ENCODE measurements at places on chromosomes 3 and 15.

GRCh38 chr3:123089611-123090331 is 22.9 kb downstream of the PDIA5 start:
- no peak for DNase-seq

GRCh38 chr3:37453393-37454389 is 279.3 kb upstream of the LRRFIP2 start:
- DNase-seq: no peak

- DNase-seq: no peak
Observed at GRCh38 chr3:29506502-29506901, 225.6 kb downstream of the RBMS3 start.

DNA sequence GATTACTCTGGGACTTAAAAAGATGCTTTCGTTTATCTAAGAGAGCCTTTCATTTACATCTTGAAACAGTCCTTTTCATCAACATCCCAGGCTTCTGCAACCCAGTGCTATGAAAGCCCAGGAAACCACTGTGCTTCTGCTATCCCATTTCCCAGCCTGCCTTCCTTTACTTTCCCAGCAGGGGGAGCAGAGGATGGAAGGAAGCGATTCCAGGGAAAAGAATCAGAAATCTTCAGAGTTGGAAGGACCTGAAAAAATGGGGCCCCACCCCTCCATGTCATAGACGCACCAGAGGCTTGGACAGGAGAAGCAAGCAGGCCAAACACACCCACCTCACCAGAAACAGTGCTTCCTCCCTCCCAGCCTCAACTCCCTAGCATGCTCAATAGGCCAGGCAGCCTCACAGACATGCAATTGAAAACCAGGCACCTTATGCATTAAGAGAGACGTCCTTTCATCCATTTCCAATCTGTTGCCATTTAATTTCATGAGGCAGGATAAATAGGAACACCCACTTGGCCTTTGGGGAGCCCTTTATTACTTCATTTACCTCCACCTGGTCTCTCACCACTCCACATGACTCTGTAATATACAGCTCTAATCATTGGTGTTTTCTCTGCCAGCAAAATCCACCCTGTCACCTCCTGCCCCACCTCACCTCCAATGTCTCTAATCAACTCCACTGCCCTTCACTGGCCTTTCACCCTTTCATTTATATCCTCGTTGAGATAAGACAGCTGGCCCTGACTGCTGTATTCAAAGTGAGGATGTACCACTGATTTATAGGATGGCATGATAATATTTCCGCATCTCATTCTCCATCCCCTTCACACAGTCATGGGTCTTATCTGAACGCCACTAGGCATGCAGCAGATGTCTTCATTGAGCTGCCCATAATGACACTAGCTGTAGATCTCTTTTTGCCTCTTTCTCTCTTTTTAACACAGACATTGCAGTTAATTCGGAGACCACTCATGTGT is 583.9 kb downstream of the NTRK3 start:
- peak; percentile 7 for DNase-seq

- peak; percentile 15 for DNase-seq
Observed at GRCh38 chr3:19866751-19867347, 67.2 kb downstream of the EFHB start.

DNA sequence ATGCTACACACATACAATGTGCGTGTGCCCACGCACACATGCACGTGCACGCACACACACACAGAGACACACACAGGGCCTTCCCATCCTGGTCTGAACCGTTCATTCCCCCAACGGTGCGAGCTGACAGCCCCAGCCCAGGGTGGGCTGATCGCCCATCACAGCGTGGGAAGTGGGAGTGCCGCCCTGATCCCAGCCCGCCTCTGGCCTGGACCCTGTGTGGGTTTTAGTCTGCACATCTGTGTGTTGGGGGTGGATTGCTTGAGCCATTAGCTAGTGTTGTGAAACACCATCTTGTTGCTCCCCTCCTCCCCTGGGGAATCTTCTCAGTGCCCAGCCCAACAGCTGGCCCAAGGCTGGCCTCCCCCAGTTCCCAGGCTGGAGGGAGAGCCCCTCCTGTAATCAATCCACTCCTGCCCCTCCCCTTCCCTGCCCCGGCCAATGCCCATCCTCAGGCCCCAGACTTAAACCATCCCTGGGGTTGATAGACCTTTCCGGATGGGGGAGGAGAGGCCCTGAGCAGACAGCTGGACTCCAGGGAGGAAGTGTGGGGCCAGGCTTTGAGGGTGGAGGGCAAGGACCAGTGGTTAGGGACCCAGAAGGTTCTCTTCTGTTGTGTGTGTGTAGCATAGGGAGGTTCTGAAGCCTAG is 8.3 kb downstream of the SEMA3G start:
- peak; percentile 58 for DNase-seq

- DNase-seq: no peak
Observed at GRCh38 chr3:123685780-123686179, 100.9 kb upstream of the HACD2 start.

DNA sequence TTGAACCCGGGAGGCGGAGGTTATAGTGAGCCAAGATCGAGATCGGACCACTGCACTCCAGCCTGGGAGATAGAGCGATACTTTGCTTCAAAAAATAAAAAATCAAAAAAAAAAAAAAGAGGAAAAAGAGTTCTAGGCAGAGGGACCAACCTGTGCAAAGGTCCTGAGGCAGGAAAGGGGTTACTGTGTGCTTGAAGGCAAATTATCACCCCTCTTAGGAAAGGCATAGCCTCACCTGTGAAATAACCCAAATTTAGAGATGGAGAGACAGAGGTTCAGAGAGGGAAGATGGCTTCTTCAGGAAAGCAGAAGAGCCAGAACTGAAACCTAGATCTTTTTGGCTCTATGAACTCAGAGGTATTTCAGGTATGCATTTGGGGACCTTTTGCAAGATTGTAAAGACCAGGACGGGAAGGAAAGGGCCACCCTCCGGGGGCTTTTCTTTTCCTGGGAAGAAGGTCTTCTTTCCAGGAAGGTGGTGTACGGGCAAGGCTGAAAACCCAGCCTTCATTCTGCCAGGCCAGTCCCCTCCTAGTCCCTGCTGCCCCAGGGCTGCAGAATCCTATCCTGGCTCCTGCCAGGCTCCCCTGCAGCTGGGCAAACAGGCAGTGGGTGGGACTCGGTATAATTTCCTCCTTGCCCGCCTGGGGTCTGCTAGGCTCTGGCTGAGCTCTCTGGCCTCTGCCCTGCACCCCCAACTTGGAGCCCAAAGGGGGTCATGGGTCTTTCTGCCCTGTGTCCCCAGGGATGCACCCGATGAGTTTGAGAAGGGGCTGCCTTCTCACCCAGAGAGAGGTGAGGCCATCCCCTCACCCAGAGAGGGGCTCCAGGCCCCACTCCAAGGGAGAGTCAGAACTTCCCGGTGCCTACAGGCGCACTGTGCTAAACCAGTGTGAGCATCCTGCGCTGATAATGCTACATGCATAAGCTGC is 14.4 kb upstream of the CSK start:
- no peak for DNase-seq

DNA sequence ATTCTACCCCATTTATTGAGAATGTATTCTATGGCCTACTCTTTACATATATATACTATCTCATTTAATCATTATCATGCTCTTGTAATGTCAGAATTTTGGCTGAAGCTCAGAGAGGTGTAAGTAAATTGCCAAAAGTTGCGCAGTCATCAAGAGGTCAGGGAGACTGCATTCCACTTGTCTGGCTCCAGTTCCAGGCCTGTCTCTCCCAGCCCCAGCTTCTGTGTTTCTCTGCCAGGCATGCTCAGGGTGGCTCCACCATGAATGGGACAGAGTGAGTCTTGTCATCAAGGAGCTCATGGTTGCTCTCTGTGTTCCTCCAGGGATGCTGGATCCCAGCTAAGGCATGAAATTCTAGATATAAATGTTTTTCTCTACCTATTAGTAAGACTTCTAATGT is 635.1 kb upstream of the MDFIC2 start:
- DNase-seq: no peak

DNA sequence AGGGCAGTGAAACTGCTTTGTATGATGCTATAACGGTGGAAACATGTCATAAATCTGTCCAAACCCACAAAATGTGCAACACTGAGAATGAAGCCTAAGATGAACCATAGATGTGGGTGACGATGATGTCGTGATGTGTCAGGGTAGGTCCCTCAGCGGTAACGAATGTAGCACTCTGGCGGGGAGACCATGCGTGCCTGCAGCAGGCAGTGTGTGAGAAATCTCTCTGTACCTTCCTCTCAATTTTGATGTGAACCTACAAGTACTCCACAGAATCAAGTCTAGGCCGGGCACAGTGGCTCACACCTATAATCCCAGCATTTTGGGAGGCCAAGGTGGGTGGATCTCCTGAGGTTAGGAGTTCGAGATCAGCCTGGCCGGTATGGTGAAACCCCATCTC is 268.2 kb upstream of the LYSMD4 start:
- DNase-seq: no peak

DNA sequence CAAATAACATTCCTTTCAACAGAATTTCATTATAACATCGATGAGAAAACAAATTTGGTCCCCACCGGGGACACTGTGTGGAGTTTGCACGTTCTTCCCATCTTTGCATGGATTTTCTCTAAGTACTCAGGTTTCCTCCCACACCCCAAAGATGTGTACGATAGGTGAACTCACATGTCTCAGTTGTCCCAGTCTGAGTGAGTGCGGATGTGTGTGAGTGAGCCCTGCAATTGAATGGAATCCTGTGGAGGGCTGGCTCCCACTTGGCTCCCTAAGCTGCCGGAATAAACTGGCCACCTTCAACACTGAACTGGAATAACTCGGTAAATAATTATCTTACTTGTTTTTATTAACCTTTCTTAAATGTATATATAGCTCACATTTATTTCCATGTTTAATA is 77.0 kb downstream of the TRANK1 start:
- DNase-seq: no peak

DNA sequence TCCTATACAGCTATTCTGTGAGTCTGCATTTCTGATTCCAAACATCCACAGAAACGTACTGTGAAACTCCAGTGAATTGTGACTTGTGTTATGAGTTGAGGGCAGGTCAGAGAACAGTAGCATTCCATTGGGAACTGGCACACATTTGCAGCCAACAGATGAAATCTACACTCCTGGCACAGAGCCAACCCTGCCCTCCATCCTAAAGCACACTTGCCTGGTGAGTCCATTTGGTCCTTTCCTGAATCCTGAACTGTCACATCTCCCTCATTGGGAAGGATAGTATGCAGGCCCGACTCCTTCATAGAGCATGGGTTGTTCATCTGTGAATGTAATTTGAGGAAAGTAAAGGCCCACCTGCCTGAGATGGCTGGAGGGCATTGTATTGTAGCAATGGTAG is 314.3 kb upstream of the RASGRP1 start:
- no peak for DNase-seq

DNA sequence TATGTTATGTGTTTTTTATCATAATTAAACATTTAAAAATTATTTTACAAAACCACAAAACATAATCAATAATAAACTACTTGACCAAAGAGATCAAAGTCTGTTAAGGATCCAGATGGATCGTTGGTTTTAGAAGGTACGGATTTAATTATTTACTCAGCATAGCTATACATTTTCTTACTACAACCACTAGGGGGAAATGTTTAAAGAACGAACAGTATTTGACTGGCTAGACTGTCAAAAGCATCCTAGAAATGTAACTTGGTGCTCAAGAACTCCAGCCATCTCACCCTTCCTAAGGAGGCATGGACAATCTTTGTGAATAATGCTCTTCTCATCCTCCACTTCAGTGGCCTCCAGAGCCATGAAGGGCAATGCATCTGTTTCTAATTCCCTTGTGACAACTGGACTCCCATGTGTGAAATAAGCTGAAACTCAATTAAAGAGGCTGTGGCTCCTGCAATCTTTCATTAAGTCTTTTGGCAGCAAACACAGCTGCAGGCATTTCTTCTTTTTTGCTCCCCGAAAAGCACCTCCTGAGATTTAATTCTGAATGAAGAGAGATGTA is 94.7 kb upstream of the TUSC7 start:
- no peak for DNase-seq

GRCh38 chr3:12005951-12006625 is 1.9 kb downstream of the SYN2 start:
- DNase-seq: no peak

DNA sequence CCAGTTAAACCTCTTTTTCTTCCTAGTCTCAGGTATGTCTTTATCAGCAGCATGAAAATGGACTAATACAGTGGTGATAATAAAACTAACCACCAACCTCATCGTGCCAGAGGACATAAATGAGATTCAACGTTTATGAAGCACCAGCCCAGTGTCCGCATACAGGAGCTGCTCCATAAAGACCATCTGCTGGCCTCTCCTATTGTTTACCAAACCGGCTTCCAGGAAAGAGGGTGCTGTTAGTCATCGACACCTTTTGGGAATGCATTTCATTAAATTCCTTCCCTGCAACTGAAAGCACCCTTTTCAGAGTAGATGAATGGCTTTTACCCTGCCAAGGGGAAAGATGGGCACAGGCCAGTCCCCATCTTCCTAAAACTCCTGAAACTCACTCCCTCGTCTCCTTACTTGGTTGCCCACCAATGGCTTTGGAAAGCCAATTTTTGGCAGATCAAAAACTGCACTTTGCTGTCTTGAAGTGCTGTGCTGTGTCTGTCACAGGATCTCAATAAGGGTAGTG is 122.1 kb downstream of the AQP9 start:
- DNase-seq: no peak

- DNase-seq: no peak
Observed at GRCh38 chr15:66290518-66290917, 2.9 kb upstream of the DIS3L start.

DNA sequence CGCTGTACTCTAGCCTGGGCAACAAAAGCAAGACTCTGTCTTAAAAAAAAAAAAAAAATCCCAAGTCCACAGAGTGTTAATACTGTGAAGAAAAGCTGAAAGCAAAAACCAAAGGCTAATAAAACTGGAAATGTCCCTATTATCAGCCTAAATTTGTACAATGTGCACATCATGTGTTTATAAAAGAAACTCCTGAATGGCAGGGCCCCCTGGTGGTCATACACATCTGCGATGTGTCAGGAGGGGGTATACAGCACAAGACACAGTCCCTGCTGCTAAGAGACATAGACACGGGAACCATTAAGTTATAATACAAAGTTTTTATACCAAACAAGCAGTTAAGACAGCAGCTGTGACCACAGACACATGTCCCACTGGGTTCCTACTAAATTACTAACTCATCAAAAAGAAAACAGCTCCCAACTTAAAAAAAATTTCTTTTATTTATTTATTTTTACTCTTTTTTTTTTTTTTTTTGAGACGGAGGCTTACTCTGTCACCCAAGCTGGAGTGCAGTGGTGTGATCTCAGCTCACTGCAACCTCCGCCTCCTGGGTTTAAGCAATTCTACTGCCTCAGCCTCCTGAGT is 31.0 kb downstream of the IDH2 start:
- DNase-seq: peak; percentile 62
